ENCODE measurements at places on chromosomes 4 and X.

DNA sequence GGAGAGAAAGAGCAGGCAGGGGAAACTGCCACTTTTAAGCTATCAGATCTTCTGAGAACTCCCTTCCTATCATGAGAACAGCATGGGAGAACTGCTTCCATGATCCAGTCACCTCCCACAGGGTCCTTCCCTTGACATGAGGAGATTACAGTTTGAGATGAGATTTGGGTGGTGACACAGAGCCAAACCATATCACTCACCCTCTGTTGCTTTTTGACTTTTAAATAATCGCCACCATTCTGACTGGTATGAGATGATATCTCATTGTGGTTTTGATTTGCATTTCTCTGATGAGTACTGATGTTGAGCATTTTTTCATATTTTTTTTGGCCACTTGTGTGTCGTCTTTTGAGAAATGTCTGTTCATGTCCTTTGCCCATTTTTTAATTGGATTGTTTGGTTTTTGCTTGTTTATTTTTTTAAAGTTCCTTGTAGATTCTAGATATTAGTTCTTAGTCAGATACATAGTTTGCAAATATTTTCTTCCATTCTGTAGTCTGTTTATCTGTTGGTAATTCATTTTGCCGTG is 6.5 kb upstream of the PAQR3 start:
- DNase-seq, result no peak

GRCh38 chr4:41420541-41420940 is 117.4 kb upstream of the LIMCH1 start:
- DNase-seq, result no peak

GRCh38 chr4:187127456-187127855 is 403.8 kb upstream of the FAT1 start:
- DNase-seq, result peak; percentile 82

DNA sequence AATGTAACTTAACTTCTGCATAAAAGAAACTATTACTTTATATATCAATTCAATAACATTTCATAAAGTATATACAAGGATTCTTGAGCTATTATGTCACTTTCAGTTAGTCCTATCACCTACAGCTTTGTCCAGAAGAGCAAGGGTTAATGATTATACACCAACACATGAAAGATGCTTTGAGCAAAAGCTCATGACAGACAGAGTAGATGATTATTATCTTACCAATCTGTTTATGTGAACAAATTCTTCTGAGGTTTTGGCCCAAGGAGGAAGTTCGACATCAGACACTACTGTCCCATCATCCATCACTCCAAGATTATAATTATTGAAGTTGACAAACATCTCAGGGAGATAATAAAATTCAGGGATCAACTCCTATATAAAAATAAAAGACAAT is 166.7 kb upstream of the MAB21L2 start:
- DNase-seq, result no peak

Measured in islet precursor cell (in vitro differentiated cells).